Hindlimb muscle (tissue), 1 donor: ENCODE measurements at places on chromosomes 6 and 20. TPM values are rescaled to one million over a fixed set of nuclear protein-coding genes. Genes with fewer than 3 reads are reported as not detected.

DNA sequence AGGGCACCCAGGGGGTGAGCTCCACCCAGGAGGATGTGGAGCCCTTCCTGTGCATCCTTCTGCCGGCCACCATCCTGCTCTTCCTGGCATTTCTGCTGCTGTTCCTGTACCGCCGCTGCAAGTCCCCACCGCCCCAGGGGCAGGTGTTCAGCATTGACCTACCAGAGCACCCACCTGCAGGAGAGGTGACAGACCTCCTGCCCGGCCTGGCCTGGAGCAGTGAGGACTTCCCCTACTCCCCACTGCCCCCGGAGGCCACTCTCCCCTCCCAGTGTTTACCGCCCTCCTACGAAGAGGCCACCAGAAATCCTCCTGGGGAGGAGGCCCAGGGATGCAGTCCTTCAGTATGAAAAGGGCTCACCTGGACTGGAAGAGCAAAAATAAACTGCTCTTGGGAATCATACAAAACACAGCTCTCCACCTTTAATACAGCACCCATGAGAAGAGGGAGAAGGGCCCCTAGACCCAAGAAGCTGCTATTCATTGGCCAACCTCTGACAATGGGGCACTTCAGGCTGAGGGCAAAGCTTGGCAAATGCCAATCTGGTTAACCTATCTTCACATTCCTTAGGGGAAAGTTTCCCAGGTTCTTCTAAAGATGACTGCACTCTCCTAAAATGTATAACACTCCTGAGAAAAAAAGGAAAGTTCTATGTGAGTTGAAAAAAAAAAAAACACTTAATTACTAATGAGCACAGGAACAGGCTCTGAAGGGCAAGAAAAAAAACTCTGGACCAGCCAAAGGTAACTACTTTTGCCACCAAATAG is 5.0 kb downstream of the SMIM28 start:
- DNase-seq, result no peak

DNA sequence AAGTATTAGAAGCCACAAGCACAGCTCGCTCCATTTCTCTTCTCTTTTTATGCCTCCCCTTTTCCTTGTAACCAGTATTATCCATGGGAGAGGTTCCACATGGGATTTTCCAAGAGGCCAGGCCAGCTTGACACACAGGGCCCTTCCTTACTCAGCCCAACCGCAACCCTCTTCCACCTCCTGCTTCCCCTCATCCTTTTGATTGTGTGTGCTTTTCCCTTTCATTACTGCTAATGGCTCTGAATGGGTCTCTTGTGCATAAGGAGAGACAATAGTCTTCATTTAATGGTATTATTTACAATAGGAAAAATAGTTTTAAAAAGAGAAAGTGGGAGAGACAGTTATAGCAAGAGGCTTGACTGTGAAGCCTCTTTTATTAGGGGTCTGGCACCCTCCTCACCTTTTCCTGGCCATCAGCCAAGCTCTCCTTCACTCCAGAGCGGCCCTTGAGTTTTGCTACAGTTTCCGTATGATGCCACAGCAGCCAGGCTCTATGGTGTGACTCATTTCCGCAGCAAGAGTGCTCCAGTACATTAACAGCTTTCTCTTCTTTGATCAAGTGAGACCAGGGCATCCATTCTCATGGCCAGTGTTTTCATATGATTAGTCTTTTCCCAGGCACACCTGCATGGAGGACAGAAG is 579.5 kb downstream of the TFAP2B start:
- peak; percentile 8 for DNase-seq

Gene C6orf136
- 15.5 TPM for polyA plus RNA-seq

Gene BMP7
- polyA plus RNA-seq, result 4.6 TPM

Gene CEP162
- 5.2 TPM for polyA plus RNA-seq

DNA sequence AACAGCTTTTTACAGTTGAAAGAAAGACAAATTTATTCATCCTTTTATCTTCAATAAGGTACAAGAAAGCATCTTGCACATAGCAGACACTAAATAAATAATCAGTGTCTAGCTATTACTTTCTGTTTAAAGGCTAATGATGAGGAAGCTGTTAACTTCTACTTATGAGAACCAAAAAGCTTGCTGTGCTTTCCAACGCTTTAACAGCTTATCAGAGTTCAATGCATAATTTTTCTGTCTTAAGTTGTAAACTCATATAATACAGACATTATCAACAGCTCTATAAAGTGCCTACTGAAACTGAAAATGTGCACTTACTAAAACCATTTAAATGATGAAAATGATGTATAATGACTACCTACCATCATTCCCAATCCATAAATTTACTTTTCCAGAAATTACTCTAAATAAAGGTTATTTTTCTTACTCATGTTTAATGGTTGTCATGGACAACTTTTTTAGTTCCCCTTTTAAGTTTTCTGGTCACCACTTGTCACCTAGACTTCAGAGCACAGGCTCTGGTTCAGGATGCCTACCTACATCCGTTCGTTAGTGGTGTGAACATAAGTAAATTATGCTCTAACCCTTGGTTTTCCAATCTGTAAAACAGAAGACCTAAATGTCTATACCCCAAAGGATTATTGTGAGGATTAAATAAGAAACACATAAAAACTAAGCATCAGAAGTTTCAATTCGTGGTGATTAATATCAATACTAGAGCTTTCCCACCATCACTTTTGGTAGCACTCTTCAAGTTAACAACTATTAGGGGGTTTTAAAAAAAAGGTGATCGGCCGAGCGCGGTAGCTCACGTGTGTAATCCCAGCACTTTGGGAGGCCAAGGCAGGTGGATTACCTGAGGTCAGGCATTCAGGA is 8.0 kb downstream of the PNISR start:
- DNase-seq, result no peak

DNA sequence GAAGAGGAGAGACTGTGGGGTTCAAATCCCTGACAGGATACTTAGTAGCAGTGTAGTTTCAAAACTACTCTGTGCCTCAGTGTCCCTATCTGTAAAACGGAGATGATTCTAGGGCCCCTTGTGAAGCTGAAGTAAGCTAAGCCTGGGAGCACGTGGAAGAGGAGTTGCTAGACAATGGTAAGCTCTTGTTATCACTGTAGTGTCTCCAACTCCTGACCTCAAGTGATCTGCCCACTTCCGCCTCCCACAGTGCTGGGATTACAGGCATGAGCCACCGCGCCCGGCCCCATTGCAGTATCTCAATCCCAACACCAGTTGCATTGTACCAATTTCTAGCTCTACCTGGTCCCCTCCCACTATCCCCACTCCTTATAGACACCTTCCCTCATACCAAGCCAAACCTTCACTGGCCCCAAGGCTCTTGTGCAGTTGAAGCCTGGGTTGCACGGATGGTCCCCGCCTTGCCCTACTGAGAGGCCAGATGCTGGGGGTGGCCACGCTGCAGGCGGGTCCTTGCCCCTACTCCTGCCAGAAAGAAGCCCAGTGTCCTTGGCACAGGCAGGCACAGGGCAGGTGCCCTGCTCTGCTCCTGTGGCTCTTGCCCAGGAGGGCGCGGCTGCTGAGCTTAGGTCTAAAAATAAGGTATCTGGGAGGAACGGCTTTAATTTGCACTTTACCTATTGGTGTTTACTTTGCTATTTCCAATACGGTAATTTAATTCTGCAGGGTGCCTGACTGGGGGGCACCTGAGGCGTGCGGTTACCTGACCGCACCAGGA is 118.1 kb downstream of the VEGFA start:
- DNase-seq, result no peak

DNA sequence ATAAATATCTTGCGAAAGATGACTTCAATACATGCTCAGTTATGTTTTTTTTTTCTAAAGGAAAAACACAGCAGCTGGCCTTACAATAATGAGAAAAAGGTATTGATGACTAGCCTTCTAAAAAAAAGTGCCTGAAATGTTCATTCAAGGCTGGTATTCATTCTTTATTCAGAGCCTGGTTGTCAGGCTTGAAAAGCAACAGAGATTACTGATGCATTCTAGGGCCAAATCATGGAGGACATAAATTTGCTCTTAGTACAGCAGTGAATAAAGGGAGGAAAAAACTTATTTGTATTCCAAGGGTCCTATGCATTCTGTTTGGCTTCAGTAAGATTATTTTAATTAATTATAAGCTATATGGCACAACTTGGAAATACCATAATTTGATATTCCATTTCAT is 83.5 kb downstream of the WASF1 start:
- no peak for DNase-seq

Gene CLDN20
- polyA plus RNA-seq, result 0.54 TPM
